ENCODE measurements at places on chromosomes 6 and 20.
A peak's percentile ranks its signal among the peaks of the same experiment; 100 is the strongest.

DNA sequence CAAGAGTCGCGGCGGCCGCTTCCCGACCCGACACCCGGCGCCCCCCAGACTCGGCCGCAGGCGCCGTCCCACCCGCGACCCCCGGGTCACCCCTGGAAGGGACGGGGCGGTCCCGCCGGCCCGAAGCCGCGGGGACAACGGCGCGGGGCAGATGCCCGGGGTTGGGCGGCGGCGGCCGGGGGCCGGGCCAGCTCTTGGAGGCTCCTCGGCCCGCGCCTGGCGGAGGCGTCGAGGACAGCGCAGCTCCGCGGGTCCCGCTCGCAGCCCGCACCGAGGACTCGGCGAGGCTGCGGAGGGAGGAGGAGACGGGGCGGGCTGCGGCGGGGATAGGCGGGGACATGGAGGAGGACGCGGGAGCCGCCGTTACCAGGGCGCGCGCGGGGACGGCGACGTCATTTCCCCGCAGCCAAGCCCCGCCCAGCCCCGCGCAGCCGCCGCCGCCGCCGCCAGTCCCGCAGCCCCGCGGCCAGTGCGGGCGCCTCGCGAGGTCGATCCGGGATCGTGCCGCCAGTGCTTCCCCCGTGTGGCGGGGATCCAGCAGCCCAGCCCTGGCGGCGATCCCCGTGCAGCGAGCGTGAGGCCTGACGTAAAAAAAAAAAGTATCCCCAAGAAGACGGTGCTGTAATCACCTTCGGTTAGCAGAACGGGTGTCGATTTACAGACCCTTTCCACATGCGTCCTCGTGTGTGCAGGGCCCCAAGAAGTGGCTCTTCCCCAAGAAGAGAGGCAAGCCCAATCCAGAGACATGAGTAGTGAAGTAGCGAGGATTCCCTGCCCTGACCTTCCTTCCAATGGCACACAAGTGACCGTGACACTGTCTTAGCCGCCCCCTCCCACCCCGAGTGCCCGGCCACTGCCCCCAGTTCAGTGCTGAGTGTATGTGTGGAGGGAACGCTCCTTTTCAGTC, at the start of gene FAM184A:
Gene FAM184A (minus strand): TSS at position 289 of the 907 bp plus-strand sequence. CDS start 365 bp downstream, outside the sequence.
- DNase-seq: peak; percentile 74

- DNase-seq: no peak
Observed at GRCh38 chr20:46709459-46710152, at the start of gene SLC2A10. Gene SLC2A10, plus strand, starts transcription at chr20:46709649. Its CDS starts 88 bp downstream, at chr20:46709737.

DNA sequence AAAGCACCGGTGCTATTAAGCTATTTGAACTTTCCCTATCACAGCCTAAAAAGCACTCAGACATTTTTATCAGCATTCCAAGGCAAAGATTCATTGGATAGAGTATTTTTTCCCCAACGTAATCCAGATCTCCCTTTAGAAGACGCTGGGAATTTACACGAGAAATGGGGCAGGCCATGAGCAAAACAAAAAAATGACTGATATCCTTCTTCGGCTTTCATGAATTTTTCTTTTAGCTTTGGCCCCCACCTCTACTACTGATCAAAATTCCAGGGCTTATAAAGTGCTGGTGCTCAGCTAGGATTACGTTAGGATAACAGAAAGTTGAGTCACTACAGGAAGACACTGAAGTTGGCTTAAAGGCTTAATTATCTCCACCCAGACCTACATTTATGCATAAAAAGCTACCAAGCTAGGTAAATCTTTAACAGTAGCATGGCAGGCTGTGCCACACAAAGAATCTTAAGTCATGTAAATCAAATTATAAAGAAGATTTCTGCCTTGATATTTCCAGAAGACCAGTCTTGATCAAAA, 418.5 kb upstream of the BTBD3 start:
- no peak for DNase-seq

GRCh38 chr6:142760152-142760551, 184.8 kb downstream of the HIVEP2 start:
- DNase-seq: no peak

- no peak for DNase-seq
Observed at GRCh38 chr6:131769385-131770141, 38.3 kb upstream of the ENPP1 start.

GRCh38 chr20:5470458-5470857, 153.7 kb upstream of the PROKR2 start:
- no peak for DNase-seq

DNA sequence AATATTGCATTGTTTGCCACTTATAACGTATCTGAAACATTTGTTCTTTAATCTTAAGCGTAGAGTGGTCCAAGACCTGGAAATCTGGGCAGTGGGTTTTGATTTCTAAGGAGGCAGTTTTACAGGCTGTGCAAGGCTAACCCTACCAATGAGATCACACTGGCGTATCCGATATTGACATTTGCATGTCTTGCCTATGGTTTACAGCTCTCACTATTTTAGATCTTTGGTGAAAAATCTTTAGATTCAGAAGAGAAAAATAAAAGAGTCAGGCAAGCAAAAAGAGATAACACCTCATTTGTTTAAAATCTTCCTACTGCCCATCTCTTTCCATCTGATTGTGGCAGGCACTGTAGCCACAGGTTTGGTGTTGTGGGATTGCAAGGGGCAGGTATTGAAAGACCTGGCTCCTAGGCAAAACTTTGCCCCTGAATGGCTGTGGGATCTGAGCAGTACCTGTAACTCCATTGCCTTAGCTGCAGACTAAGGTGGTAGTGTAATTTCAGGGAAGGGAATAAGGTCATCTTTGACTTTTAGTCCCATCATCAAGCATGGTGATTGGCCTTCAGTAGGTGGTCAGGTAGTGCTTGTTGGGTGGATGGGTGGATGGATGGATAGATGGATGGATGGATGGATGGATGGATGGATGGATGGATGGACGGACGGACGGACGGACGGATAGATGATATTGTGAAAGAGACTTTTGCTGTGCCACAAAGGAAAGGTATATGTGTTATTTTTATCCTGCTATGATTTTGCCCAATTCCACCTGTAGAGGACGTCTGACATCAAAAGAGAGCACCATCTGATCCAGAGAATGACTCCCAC, 1.9 kb downstream of the TNFAIP3 start:
- no peak for DNase-seq

GRCh38 chr6:85537055-85537494, 56.6 kb downstream of the SNX14 start:
- no peak for DNase-seq

DNA sequence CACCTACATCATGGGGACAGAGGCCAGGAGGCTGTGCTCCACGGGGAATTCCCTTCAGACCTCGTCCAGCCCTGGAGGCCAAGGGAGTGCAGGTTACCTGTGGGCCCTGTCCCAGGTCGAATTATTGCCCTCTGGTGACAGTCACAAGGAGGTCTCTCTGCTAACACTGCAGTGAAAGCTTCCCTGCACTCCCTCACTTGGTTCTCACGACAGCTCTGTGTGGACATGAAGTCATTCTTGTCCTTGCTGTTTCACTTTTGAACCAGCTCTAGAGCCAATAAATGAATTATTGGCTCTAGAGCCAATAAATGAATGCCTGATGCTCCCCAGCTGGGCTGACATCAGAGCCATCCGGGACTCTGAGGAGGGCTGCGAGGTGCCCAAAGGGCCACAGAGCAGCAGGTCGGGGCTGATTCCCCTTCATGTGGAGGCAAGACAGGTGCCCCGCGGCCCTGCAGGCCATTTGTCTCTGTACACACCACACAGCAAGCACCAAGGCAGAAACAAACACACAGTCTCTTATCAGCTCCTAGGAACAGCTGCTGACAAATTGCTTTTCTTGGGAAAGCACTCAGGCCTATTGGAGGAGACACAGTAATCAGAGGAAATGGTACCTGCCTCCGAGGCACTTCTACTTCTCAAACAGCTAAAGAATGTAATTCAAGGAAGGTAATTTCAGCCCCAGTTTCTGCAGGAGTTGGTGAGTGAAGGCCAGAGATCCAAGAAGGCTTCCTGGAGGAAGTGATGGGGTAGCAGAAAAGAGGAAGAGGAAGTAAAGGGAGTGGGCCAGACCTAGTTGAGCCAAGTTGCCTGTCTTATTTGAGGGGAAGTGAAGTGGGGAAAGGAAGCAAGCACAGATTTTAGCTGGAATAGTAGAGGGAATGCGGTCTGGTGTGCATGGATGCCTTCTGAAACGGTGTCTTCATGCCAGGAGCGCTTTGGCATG, 27.5 kb upstream of the TBXT start:
- no peak for DNase-seq

DNA sequence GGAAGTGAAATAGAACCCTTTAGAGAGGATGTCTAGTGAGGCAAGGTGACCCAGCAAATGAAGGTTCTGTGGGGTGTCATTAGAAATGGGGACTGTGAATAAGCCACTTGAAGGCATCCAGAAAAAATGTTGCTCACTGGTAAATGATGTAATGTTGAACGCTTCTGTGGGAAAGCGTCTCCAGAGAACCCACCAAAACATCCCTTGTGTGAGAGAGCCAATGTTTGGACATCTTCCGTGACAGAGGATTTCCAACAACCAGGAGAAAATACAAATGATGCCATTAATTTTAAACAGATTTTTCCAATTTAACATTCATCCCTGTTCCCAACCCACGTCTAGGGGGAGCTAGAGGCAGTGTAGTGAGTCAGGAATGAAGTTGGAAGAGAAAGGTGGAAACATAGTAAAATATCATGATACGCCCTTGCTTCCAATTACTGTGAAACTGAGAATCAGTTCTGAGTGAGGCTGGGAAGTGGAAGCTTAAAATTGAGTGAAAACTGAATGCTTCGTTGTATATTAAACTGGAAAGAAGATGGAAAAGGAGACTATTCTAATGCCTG, 584.2 kb downstream of the CD109 start:
- DNase-seq: no peak

- DNase-seq: no peak
Observed at GRCh38 chr6:106763361-106763760, 134.0 kb downstream of the QRSL1 start.

- no peak for DNase-seq
Observed at GRCh38 chr20:43944653-43945235, 30.1 kb downstream of the TOX2 start.

- no peak for DNase-seq
Observed at GRCh38 chr6:109788687-109789086, 97.6 kb downstream of the FIG4 start.

DNA sequence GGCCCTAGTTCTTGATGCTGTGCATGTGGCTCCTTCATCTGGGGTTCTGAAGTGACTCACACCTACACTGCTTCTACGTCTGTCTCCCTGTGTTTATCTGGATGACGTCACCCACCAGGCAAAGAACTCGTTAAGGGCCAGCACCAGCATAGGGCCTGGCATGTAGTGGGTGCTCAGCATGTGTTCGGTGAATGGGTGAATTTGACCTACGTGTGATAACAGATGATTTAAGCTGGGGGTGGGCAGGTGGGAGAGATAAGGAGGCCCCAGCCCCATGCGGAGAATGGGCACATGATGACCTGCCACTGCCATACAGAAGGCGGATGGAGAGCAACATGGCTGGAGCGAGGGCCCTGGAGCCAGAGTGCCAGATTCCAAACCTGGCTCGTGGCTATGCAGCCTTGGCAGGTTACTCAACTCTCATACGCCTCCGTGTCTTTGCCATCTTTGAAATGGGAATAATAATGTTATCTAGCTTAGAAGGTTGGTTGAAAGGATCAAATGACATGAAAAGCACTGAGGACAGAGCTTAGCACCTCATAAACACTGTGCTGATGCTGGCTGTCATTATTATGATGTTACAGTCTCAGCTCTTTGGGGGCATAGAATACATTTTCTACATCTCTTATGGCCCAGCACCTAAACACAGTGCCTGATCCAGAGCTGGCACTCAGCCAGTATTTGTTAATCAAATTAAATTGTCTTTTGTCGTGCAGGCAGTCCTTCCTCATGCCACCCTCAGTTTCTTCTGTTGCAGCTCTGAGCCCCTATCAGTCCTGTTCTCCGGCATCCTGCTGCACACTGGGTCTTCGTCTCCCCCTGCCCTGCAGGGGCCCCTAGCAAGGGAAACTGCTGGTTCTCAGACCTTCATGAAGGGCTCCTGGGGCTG, 39.6 kb downstream of the VEGFA start:
- no peak for DNase-seq

GRCh38 chr20:51758978-51759544, 9.1 kb downstream of the ATP9A start:
- no peak for DNase-seq

- DNase-seq: no peak
Observed at GRCh38 chr6:6622501-6622900, 34.0 kb downstream of the LY86 start.

GRCh38 chr6:25329161-25329817, 50.1 kb downstream of the CARMIL1 start:
- no peak for DNase-seq

GRCh38 chr6:145155411-145155810, 579.9 kb downstream of the EPM2A start:
- no peak for DNase-seq

DNA sequence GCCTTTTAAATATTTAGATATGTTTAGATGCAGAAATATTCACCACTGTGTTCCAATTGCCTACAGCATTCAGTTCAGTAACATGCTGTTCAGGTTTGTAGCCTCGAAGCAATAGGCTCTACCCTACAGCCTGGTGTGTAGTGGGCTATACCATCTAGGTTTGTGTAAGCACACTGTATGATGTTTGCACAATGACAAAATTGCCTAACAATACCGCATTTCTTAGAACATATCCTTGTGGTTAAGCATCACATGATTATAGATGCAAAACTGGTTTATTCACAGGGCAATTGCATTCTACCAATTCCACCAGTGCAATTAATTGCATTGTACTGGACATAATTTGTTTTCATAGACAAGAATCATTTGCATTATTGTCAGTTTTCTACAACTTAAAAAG, 7.9 kb upstream of the SLC22A16 start:
- no peak for DNase-seq

- peak; percentile 72 for DNase-seq
Observed at GRCh38 chr20:62952373-62952967, at the start of gene SLC17A9. Gene SLC17A9, plus strand, starts transcription at chr20:62952709. Its CDS starts 122 bp downstream, at chr20:62952831.

- no peak for DNase-seq
Observed at GRCh38 chr6:3230900-3231246, 3.4 kb upstream of the TUBB2B start.

DNA sequence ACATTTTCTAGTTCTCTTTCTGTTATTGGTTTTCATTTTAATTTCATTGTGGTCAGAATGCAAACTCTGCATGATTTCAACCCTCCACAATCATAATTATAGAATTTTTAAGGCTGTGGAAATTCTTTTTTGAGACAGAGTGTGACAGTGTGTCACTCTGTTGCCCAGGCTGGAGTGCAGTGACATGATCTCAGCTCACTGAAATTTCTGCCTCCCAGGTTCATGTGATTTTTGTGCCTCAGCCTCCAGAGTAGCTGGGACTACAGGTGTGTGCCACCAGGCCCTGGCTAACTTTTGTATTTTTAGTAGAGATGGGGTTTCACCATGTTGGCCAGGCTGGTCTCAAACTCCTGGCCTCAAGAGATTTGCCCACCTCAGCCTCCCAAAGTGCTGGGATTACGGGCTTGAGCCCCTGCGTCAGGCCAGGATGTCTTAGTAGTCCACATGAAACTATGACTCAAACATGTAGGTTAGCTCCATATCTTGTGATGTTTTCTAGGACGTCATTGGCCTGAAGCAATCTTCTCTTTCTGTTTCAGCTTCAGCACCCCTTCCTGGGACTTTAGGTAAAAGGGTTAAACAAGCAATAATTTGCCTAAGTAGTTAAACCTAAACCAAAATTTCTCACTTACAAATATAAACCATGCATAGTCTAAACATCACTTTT, 47.4 kb upstream of the SAMD3 start:
- DNase-seq: no peak

- DNase-seq: no peak
Observed at GRCh38 chr6:24322924-24323323, 34.9 kb downstream of the DCDC2 start.

Measured in CD4-positive, alpha-beta T cell treated with Interferon gamma for 1 hour (primary cell).